ENCODE measurements at places on chromosomes 13 and 19.

DNA sequence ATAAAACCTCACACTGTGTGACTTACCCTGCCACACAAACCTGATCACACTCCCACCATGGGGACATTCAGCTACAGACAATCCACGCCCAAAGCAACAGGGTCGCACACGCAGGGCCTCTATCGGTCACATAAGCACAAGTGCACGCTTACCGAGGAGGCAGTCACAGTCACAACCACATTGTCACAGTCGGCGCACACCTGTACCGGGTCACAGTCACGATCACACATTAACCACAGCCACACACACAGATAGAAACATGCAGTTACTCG is 579 bp downstream of the ZNF566 start:
- peak; percentile 13 for DNase-seq

DNA sequence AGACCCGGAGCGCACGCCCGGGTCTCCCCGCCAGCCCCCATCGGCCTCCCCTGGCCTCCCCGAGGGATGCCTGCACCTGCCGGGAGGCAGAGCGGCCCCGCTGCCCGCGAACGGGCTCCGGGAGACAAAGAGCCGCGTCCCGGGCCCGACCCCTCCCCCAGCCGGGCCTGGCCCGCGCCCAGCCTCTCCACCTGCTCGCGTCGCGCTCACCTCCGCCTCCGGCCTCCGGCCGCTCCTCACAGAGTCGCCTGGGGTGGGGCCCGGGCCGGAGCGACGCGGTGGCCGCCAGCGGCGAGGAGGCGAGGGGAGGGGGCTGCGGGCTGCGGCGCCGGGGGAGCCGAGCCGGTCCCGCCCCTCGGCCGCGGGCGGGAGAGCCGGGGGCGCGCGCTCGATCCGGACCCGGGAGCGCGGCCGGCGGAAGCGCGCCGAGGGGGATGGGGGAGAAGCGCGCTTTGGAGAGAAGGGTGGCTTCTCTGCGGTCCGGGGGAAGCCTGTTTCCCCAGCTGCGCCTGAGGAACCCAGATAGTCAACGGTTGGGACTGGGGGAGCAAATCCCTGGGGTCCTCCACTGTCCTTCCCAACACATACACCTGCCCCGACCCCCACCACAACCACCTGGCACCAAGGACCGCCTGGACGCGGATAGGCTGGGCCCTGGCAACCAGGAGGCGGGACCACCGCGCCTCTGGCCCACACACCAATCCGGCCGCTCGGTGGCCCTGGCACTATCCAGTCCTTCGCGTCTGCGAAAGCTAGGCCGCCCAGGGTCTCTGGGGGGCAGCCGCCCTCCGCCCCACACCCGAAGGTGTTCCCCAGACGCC is at the start of gene PRR36:
TSS of gene PRR36 (minus strand) at position 315 of the 821 bp plus-strand sequence. CDS start 701 bp downstream, outside the sequence.
- DNase-seq: no peak

DNA sequence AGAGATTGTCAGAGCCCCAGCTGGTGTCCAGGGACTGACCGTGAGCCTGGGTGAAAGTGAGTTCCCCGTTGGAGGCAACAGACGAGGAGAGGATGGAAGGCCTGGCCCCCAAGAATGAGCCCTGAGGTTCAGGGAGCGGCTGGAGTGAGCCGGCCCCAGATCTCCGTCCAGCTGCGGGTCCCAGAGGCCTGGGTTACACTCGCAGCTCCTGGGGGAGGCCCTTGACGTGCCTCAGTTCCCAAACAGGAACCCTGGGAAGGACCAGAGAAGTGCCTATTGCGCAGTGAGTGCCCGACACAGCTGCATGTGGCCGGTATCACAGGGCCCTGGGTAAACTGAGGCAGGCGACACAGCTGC is 1.1 kb upstream of the ELANE start:
- DNase-seq: no peak

- DNase-seq: no peak
Observed at GRCh38 chr19:58084596-58085347, 13.3 kb downstream of the ZSCAN18 start.

- DNase-seq: no peak
Observed at GRCh38 chr13:66778461-66778860, 451.7 kb downstream of the PCDH9 start.

- no peak for DNase-seq
Observed at GRCh38 chr19:56838024-56838908, 2.3 kb downstream of the PEG3 start.

DNA sequence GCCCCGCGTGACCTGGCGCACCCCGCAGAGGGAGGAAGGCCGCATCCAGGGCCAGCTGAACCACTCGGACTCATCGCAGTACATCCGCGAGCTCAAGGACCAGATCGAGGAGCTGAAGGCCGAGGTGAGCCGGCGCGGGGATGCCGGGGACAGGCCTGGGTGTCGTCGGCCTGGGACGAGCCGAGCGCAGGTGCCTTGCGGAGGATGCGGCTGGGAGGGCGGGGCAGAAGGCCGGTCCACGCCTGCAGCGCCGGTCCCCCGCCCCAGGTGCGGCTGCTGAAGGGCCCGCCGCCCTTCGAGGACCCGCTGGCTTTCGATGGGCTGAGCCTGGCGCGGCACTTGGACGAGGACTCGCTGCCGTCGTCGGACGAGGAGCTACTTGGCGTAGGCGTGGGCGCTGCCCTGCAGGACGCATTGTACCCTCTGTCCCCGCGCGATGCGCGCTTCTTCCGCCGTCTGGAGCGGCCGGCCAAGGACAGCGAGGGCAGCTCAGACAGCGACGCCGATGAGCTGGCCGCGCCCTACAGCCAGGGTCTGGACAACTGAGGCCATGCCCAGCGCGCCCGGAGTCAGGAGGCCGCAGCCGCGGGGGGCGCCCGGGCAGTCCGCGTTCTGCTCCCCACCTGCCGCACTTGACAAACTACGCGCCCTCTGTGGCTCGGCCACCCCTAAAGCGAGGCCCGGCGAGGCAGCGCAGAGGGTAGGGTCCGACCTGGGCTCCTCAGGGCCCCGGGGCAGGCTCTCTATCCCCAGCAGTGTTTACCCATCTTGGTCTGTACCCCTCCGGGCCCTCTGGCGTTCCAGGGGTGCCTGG is 10.8 kb downstream of the PRR36 start:
- no peak for DNase-seq

- no peak for DNase-seq
Observed at GRCh38 chr13:48729856-48730255, 76.1 kb downstream of the CYSLTR2 start.

DNA sequence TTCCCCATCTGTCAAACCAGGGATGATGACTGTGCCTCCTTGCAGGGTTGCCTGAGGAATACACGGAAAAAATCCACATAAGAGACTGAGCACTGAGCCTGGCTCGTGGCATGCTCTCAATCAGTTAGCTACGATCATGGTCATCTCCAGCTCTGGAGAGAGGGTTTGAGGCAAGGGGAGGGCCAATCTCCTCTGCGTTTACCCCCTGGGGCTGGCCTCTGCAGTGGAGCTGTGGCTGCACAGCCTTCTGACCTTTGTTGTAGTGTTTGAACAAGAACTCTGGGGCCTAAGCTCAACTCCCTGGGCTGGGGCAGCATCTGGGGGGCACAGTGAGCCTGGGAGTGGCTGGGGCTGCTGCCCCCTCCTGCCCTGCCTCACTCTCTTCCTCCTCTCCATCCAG is 5.9 kb downstream of the LRRC4B start:
- DNase-seq: no peak

GRCh38 chr13:42498521-42498920 is 75.4 kb upstream of the TNFSF11 start:
- no peak for DNase-seq

DNA sequence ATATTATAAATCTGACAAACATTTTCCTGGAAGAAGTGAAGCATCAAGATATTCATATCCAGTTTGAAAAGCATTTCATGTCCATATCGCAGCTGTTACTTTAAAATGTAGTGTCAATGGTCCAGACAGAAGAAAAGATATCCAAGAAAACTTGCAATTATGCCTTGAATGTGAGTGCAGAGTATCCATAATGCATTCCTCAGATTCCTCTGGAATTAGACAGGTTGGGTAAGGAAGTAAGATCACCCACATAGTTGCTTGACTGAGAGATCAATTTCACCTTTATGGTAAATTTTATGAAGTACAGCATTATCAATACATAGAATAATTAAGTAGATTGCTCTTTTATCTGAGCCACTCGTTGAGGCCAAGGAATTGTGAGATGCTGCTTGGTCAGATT is 327.0 kb upstream of the SLITRK5 start:
- DNase-seq: no peak

DNA sequence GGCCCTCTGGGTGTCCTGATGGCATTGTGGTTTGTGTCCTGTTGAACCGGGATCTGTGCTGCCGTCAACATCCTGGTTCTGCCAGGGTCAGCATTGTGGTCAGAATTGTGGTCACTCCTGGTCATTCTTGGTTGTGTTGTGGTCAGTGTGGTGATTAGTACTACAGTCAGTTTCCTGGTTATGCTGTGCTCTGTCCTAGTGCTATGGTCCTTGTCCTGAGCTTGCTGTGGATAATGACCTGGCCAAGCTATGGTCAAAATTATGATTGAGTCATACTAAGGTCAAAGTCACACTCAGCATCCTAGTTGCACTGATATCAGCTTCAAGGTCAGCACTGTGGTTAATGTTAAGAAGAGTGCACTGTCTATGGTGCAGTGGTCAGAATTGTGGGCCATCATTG is 4.5 kb upstream of the OLFM2 start:
- no peak for DNase-seq
